ENCODE measurements at places on chromosomes 11 and 22. TPM values are rescaled to one million over a fixed set of nuclear protein-coding genes. Genes with fewer than 3 reads are reported as not detected.

DNA sequence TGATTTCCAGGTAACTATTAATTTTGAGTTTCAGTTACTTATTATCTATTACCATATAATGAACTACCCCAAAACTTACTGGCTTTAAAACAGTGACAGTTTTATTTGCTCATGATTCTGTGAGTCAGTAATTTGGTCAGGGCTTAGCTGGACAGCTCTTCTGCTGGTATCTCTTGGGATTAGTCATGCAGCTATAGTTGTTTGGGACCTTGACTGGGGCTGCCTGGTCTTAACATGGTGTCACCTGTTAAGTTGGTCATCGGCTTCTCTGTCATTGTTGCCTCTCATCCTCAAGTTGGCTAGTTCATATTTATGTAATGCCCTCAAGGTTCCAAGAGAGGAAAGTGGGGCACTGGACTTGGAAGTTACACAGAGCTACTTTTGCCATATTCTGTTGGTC lies 177.5 kb downstream of the TMEM135 start:
- no peak for DNase-seq

The DUSP8 gene
- 2.0 TPM for total RNA-seq

GRCh38 chr11:86849679-86850078 lies 49.3 kb downstream of the PRSS23 start:
- DNase-seq, result no peak

The PACSIN3 gene
- 8.0 TPM for total RNA-seq

GRCh38 chr22:42114721-42115120 lies 15.9 kb downstream of the CYP2D6 start:
- DNase-seq, result peak; percentile 34

GRCh38 chr11:42329929-42330565 lies 870.6 kb upstream of the LRRC4C start:
- DNase-seq, result no peak

The MRGPRX3 gene
- total RNA-seq, result not detected

- DNase-seq, result peak; percentile 23
Observed at GRCh38 chr11:74683279-74683871, 47.9 kb downstream of the CHRDL2 start.

Measured in activated CD8-positive, alpha-beta T cell treated with anti-CD3 and anti-CD28 coated beads for 36 hours (primary cell).